Activated CD8-positive, alpha-beta T cell treated with anti-CD3 and anti-CD28 coated beads, Interleukin-2, amount 10 ng/mL, durations not matched to agents 7 days and 5 days (primary cell): ENCODE measurements at places on chromosomes 12 and 14. TPM values are rescaled to one million over a fixed set of nuclear protein-coding genes. Genes with fewer than 3 reads are reported as not detected.

The CAND1 gene
- total RNA-seq: 165 TPM

The DTX1 gene
- total RNA-seq: not detected

DNA sequence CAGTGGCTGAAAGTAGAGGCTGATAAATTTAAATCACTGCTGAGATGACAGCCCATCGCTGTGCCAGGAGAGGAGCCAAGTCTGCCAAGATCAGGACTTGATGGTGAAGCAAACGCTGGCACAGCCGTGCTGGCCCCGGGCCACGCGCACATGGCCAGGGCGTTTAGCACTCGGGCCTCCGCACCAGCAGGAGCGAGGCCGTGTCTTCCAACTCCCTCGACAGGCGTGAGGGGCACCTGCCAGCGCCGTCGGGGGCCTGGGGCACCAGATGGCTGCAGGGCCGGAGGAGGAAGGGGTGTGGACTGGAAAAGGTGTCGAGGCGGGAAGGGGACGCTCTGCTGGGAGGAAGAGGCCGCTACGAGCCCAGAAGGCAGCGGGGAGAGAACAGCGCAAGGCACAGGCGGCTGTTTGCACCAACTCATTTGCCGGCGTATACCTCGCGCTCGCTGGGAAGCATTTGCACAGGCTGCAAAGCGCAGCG, 29.5 kb downstream of the RIMBP2 start:
- no peak for DNase-seq

- DNase-seq: no peak
These were observed 42.4 kb downstream of the ERH start for GRCh38 chr14:69355607-69356281.

GRCh38 chr14:28773861-28774691, 7.5 kb downstream of the FOXG1 start:
- DNase-seq: no peak

DNA sequence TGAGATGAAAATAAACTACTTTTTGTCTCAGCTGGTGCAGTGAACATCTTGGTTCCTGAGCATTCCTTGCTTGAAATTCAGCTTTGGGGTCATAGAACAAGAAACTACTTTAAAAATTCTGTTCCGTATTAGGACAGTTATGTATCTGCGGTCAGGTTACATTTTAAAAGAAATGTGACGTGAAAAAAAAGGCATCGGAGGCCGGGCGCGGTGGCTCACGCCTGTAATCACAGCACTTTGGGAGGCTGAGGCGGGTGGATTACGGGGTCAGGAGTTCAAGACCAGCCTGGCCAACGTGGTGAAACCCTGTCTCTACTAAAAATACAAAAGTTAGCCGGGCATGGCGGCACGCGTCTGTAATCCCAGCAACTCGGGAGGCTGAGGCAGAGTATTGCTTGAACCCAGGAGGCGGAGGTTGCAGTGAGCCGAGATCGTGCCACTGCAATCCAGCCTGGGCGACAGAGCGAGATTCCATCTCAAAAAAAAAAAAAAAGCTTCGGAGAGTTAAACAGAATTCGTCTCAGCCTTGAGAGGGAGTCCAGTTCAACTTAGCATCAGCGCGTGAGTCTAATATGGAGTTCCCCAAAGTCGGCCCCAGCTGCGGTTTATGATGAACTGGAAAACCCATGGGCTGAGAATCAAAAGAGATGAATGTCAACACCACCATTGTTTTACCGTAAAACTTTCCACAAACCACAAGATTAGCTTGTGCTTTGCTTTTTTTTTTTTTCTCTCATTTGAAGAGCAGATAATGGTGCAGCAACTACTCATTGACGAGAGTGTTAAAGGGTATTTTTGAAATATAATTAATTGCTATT, 2.1 kb upstream of the SLC2A13 start:
- no peak for DNase-seq

- no peak for DNase-seq
These were observed 515.6 kb downstream of the FOXG1 start for GRCh38 chr14:29282169-29282568.

GRCh38 chr14:76313303-76313702, 62.6 kb upstream of the ESRRB start:
- DNase-seq: no peak

DNA sequence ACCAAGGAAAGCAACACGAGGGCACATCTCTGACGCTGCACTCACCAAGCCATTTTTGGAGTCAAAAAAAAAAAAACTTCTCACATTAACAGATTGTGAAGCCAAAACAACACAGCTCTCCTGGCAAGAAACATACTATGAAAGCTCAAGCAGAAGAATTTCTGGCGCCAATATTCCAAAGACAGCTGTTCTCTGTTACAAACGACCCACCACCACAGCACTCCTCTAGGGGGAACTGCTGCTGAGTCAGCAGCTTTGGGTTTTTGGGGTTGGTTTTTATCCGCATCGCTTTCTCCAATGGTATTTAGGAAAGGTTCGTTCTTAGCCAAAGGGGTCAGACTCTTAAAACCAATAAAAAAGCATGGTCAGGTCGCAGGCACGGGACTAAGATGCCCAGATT, 379.4 kb downstream of the RPS29 start:
- no peak for DNase-seq

DNA sequence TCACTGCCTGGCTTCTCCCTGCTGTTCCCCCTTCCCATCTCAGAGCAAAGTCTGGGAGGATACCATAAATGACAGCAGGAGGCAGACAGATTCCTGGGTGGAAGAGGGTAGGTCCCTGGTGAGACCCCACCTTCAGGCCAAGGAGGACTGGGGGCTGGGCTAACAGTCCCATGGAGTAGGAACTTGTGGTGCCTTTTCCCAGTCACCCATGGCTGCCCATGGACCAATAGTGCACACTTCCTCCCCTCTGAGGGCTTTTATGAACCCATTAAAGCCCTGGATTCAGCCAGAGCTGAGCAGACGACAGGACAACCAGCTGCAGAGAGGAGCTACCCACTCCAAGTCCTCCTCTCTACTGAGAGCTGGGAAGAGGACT, 36.6 kb upstream of the OR5AU1 start:
- DNase-seq: no peak

DNA sequence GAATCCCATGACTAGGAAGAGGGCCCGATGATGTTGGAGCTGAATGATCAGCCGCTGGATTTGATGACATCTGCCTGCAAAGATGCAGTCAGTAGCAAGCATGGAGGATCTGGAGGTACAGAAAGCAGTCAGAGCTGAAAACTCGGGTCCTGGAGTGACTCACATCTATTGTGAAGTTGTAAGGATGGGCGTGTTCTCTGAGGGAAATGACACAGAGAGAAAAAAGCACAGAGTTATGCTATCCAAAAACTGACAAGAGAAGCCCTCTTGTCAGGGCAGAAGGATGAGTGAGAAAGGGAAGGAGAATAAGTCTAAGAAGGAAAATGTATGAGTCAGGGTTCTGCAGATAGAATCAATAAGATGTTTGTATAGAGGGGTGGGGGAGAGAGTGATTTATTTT, 380.4 kb upstream of the CCDC196 start:
- no peak for DNase-seq

GRCh38 chr12:66851134-66851533, 172.3 kb upstream of the GRIP1 start:
- no peak for DNase-seq

GRCh38 chr12:12686925-12687324, 9.1 kb downstream of the GPR19 start:
- DNase-seq: no peak

- no peak for DNase-seq
These were observed 50.1 kb downstream of the LRCOL1 start for GRCh38 chr12:132560364-132560613.

DNA sequence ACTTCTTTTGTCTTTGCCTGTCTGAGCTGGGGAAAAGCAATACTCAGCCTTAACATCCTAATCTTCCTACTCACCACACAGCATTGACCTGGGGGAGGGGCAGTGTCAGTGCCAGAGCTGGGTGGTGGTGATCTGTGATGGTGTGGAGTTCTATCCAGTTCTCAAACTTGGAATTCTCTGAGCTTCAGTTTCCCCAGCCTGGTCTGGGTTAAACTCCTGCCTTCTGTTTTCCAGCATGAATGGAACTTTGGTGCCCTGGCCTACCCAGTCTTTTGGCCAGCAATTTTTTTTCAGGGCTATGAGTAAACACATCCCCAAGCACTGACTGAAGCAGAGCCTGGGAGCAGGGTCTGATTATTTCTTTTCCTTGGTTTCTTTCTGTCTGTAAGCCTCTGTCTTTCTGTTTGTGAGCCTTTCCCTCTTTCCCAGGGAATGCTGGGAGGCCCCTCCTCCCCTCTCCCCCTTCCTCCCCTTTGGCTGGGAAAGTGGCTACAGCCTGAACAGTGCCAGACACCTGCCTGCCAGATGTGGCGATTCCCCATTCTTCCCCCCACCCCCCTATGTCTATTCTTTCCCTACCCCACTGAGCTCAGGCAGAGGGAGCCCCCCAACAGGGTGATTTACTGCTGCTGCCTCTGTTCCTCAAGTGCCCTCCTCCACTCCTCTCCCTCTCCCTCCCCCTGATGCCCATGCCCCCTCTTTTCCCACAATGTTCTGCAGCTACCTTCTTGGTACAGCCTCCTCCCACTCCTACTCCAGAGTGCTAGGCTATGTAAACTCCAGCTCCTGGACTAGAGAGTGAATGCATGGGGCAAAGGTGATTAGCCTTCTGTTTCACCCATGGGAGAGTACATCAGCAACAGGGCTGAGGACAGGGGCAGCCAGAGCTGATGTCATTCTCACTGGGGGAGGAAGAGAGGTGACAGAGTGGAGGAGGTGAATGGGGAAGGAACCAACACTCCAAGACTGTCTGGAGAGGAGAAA, 11.1 kb downstream of the GPR84 start:
- DNase-seq: no peak

GRCh38 chr12:3030821-3031429, 46.3 kb upstream of the TSPAN9 start:
- DNase-seq: no peak
